ENCODE measurements at places on chromosomes 11 and 22. TPM values are rescaled to one million over a fixed set of nuclear protein-coding genes. Genes with fewer than 3 reads are reported as not detected.

GAL3ST1 gene
- 1.9 TPM for total RNA-seq

GRCh38 chr11:4541071-4541470, 3.9 kb upstream of the OR52M1 start:
- no peak for DNase-seq

GRCh38 chr11:132490978-132491377, 1041.3 kb downstream of the OPCML start:
- DNase-seq, result no peak

- DNase-seq, result no peak
These were observed 103.6 kb upstream of the OR9G4 start for GRCh38 chr11:56852131-56852530.

DNA sequence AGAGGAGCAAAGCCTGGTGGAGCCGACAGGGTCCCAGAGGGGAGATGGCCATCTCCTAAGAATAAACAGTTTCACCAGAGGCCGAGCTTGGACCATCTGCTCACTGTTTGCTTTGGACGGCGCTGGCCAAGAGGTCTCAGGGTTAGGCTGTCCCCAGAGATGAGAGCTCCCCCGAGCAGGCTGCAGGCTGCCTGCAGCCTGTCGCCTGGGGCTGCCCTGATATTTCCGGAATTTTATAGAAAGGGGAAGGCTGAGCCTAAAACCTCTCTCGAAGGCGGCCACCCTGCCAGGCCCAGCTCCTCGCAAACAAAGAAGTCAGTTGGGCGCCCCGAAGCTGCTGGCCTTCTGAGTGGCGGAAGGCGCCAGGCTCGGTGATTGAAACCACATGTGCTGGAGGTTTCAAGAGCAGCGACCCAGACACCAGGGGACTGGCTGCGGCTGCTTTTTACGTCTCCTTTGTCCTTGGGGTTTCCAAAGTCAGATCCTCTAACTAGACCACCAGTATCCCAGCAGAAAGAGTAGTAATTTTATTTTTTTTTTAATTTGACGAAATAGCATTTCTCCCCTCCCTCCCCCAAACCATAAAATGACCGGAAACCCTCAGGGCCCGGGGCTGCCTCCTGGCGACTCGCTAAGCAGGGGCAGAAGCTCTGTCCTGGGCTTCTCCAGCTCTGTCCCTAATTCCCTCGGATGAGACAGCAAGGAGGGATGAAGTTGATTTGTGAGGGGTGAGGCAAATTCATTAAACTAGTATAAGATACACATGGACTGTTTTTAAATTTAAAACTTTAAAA, 57.4 kb downstream of the CLMP start:
- peak; percentile 84 for DNase-seq

DCHS1 gene
- total RNA-seq, result 29.3 TPM

GRCh38 chr11:106216281-106216680, 138.8 kb downstream of the AASDHPPT start:
- DNase-seq, result no peak

GRCh38 chr22:45692549-45692948, 20.9 kb downstream of the ATXN10 start:
- DNase-seq, result no peak

- DNase-seq, result no peak
These were observed 6.5 kb downstream of the ZDHHC24 start for GRCh38 chr11:66539170-66539869.

DNA sequence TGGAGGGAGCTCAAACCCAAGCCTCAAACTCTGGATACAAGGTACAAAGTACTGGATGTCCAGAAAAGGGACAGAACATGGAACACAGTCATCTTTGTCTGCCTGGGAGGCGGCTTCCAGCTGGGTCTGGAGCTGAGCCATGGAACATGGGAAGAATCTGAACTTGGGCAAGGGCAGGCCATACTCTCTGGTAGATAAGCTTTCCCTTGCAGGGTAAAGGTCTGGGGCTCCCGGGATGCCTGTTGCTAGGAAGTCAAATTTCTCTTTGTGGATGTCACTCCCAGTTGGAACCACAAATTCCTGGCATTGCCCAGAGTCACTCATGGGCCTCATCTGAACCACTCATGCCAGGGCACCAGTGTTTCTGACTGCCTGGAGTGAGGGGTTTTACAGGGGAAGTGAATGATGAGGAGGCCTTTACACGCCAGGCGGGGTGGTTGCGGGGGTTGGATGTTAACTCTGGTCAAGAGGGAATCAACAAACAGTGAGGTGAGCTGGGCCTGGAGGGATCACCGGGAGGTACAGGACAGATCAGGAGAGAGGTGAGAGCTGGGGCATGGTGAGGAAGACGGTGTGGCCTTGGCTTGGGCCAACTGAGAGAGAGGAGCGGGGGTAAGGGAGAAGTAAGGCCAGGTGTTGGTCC, 5.7 kb downstream of the FTH1 start:
- peak; percentile 39 for DNase-seq
